ENCODE measurements at places on chromosomes 11 and 22.

- no peak for DNase-seq
Observed at GRCh38 chr11:95252586-95252985, 21.6 kb upstream of the SESN3 start.

DNA sequence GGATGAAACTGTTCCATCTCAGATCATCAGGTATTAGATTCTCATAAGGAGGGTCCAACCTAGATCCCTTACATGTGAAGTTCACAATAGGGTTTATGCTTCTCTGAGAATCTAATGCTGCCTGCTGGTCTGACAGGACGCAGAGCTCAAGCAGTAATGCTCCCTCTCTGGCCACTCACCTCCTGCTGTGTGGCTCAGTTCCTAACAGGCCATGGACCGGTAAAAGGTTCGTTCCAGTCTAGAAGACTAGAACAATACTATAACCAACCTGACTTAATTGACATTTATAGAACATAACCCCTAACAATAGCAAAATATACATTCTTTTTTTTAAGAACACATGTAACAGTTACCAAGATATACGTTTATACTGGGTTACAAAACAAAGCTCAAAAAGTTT lies 45.8 kb downstream of the ATG16L2 start:
- DNase-seq = no peak

DNA sequence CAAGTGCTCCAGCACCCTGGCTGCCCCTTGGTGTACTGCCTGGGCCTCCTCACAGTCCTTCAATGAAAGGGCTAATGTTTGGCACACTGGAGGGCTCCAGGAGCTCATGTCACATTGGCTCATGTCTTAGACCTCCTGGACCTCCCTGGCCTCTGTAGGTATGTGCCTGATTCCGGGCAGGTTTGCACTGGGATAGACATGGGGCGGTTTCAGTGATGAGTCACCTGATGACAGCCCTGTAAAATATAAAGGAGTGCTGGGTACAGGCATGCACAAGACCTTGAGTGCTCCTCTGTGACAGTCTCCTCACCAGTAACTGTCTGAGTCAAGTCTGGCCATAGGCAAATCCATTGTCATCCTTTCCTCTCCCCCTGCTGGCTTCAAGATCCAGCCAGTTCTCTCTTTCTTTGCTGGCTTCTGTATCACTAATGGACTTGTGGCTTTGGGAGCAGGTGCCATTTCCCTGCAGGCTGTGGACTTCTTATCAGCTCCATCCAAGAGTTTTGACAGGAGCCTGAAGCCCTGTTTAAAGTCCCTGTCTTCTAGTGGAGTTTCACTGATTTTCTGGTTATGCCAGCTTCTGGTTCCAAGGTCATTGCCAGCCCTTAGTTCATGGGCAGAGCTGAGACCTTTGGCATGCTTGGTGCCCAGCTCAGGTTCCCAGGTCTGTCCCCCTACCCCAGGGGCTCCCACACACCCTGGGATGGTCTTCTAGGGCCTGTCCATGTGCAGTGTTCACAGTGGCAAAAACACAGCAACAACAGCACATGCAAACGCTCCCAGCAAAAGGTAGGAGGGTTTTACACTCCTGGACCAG lies 22.7 kb upstream of the P2RY2 start:
- no peak for DNase-seq

- no peak for DNase-seq
Observed at GRCh38 chr11:125464270-125464662, 31.8 kb downstream of the FEZ1 start.

DNA sequence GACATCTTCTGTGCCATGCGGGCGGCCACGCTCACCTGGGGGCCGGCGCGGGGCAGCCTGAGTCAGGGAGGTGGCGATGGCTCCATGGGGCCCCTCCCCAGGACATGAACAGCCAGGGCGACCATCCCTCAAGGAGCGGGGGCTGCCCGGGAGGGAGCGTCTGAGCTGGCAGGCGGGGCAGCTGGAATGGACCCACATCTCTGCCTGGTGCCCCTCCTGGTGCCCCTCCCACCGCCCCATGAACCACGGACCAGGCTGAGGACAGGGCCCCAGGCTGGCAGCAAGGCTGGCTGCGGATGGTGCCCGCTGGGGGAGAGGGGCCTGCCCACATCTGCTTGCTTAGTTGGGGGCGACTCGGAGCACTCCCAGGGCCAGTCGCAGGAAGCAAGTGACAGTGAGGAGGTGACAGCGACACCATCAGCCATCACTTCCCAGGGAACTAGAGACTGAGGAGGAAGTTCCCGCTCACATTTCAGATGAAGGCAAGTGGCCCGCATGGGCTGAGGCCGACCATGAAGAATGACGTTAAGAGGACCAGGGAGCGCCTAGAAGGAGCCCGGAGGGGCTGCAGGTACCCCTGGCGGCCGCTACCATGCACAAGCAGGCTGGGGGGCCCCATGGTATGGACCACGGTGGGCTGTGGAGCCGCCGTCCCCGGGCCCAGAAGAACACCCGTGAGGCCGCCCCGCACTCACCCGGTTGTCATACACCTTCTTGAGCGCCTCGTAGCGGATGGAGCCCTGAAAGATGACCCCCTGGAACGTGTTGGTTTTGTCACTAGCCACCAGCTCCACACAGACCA lies 37.3 kb downstream of the KIAA0930 start:
- no peak for DNase-seq

DNA sequence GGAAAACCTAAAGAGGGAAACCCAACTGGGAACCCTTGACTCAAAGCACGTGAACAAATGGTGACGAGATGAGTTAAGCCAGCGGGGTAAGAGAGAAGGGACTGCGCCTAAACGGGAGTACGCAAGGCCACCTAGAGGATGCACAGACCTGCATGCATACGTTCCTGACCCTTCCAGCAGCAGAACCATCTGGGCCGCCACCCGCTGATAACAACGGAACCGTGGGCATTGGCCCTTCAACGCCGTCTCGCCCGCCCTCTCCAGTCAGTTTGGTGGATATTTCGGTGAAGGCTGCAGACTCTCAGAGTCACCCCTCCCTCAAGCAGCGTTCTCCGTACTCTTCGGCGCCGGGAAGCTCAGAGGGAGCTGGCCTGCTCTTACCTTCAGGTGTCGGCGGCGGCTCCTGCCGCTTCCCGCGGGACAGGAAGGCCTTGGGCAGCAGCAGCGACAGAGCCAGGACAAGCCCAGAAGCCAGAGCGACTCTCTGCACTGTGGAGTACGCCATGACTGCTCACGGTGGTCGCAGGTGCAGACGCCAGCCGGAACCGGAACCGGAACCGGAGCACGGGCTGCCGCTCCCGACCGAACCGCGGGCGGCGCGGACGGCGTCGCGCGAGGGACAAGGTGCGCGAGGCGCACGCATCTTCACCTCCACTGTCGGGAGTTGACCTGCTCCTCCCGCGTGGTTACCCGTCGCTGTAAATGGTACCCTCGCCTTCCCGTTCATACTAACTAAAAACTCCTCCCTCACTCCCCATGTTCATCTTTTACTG lies at the start of gene RIC3:
TSS of gene RIC3 (minus strand) at position 541 of the 773 bp plus-strand sequence. CDS start at position 505, 36 bp downstream.
- no peak for DNase-seq

DNA sequence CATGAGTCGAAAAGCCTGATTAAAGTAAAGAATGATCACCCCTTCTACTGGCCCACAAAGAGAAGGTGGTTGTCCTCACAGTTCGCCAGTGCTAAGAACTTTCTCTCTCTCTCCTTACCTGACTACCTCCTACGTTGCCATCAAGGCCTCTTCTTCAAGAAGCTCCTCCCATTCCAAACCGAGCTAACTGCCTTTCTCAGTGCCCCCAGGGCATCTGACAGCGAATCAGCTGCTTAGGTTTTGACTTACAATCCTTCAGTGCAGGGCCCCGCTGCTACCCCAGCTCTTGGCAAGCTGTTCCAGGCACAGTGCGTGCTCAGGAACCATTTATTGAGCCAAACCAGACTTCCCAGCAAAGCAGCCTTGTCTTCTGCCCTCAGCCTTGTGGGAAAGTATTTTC lies 5.8 kb downstream of the VSTM5 start:
- no peak for DNase-seq

GRCh38 chr11:73350908-73351636 lies 25.1 kb upstream of the RELT start:
- DNase-seq = peak; percentile 21

DNA sequence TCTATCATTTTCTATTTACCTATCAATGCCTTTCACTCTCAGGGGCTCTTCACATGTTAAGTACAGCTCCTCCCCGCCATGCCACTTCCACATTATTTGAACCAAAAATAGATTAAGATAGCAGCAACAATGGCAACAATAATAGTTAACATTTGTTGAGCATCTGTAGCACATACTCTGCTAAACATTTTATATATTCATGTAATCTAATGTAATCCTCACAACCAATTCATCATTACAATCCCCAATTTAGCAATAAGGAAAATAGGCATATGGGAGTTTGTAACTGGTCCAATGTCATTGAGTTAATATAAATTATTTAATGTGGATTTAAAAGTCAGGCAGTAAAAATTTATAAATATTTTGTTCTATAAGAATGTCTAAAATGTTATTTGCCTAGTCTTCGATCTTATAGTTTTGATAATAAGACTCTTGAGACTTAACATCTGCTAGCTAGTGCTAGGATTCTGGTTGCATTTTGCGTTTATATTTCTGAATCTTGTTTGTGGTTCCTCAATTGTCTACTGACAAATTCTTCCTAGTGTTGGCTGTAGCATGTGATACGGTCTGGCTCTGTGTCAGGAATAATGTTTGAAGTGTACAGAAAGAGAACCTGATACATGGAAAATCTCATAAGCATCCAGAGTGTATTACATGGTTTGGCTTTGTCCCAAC lies 621.5 kb upstream of the LUZP2 start:
- DNase-seq = no peak

- DNase-seq = no peak
Observed at GRCh38 chr11:58039589-58039988, 8.8 kb downstream of the OR6Q1 start.

DNA sequence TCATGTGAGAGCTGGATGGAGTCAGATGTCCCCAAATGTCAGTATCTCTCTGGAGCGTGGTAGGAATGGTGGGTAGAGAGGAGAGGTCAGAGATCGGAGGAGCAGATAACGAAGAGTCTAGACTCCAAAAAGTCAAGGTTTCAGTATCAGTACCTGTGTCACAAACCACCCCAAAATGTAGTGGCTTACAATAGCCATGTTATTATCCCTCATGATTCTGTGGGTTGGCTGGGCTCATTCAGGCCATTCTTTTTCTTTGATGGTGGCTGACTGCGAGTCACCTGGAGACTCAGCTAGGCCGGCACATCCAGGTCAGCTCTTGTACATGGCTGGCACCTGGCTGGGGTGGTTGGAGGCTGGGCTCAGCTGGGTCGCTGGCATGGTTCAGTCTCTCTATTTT lies 7.3 kb upstream of the SSTR3 start:
- no peak for DNase-seq

GRCh38 chr11:128568166-128568778 lies 19.1 kb downstream of the ETS1 start:
- no peak for DNase-seq

GRCh38 chr11:112179601-112180000 lies 4.3 kb downstream of the BCO2 start:
- DNase-seq = no peak

GRCh38 chr11:128692753-128693415 lies 988 bp upstream of the FLI1 start:
- no peak for DNase-seq

DNA sequence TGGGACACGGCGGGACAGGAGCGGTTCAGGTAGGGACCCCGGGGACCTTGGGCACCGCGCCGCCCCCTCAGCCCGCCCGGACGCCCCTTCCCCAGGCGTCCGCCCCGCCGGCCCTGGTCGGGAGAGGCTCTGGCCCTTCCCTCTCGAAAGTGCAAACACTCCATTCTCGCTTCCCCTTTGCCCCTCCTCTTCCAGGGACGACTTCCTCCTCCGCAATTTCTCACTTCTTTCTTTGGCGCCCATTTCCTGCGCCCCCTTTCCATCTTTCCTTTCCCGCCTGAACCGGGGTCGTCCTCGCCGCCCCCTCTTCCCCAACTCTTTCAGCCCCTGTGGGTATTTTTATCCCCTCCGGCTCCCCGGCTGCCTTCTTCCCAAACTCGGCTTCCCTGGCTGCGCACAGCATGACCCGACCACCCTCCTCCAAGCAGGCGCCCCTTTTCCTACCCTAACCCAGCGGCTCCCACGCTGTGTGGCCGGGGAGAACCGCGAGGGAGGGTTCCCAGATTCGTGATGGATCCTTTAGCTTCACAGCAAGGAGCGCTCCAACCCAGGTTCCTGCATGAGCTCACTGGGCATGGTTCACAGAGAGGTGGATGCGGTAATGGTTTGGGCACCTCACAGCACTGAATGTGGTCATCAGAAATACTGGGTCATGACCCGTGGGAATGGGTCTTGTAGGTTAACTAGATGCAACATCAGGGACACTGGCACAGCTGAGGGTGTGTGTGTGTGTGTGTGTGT lies 689 bp downstream of the RAB39A start:
- no peak for DNase-seq

- no peak for DNase-seq
Observed at GRCh38 chr11:22477312-22477711, 139.1 kb downstream of the SLC17A6 start.

GRCh38 chr22:23226497-23226850 lies 46.2 kb downstream of the BCR start:
- no peak for DNase-seq

- no peak for DNase-seq
Observed at GRCh38 chr11:4090258-4090657, 4.3 kb upstream of the RRM1 start.

- no peak for DNase-seq
Observed at GRCh38 chr11:26993965-26994457, at the start of gene FIBIN. TSS of gene FIBIN (plus strand) at chr11:26994112. CDS start at chr11:26994527, 415 bp downstream.

DNA sequence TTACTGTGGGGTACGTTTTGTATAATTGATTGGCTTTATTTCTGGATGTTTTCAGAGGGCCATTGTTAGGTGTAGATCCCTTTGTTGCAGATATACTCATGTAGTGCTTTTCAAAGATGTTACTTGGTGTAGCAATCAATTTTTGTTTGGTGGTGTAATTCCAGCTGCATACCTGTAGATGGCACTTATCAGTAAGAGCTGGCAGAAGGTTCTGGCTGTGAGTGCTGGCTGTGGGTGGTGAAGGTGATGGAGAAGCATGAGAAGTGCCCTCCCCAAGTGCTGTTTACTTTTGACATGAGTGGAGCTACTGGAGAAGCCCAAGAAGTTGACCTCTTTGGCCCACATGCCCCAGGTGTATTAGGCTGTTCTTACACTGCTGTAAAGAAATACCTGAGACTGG lies 1074.9 kb downstream of the FAM181B start:
- no peak for DNase-seq
